ENCODE measurements at places on chromosomes 16 and 17. TPM values are rescaled to one million over a fixed set of nuclear protein-coding genes. Genes with fewer than 3 reads are reported as not detected.
A peak's percentile ranks its signal among the peaks of the same experiment; 100 is the strongest.

The TP53TG3C gene
- not detected for polyA plus RNA-seq

The CDH1 gene
- 22.1 TPM for polyA plus RNA-seq

GRCh38 chr17:46732754-46733398, 85.6 kb downstream of the WNT3 start:
- DNase-seq, result no peak

DNA sequence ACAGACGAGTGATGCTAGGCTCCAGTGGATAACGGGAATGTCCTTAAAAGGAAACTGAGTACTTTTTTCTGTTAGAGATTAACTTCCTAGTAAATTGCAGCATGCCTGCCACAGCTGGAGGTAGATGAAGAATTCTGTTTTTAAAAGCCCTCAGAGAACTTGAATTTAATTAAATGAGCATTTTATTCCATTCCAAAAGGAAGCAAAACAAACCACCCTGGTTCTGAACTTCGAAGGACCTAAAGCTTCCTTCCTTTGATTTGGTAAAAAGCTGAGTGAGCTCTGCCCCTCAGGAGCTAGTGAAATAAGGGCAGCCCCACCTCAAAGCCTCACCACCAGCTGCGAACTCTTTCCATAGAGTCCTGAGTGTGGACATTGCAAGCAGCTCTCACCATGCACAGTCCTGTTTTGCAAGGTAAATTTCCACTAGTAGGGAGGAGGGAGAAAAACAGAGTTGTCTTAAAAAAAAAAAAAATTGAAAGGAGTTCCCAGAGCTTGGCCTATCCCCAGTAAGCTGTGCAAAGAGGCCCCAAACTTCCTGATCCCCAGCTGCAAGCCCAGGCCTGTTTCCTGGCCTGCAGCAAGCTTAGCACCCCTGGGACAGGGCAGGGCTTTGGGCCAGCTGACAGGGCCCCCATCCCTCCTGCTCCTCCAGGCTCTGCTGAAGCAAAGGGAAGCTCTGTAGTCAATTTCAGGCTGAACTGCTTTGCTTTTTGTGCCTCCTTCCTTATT, 11.2 kb downstream of the CHD9NB start:
- DNase-seq, result peak; percentile 68

The SPATA22 gene
- not detected for polyA plus RNA-seq

GRCh38 chr16:4944333-4945281, 7.7 kb upstream of the PPL start:
- peak; percentile 93 for DNase-seq

- DNase-seq, result no peak
Measured at GRCh38 chr16:30399435-30400186, 4.4 kb downstream of the ZNF48 start.

The KRT39 gene
- 4.7 TPM for polyA plus RNA-seq

DNA sequence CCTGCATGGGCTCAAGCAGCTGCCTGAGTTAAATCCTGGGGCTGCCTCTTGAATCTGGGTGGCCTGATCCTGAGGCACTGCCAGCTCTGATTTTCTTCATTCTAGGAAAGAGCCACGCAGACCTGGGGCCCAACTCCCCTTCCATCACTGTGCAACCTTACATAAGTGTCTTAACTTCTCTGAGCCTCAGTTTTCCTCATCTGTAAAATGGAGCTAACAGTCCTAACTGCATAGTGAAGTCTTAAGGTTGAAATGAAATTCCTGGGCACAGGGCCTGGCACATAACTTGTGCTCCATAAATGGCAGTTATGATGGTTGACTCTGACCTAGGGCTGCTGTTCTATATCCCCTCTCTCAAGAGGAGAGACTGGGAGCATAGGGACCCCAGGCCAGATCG, 236.6 kb downstream of the GSG1L start:
- DNase-seq, result no peak

The UMOD gene
- not detected for polyA plus RNA-seq

DNA sequence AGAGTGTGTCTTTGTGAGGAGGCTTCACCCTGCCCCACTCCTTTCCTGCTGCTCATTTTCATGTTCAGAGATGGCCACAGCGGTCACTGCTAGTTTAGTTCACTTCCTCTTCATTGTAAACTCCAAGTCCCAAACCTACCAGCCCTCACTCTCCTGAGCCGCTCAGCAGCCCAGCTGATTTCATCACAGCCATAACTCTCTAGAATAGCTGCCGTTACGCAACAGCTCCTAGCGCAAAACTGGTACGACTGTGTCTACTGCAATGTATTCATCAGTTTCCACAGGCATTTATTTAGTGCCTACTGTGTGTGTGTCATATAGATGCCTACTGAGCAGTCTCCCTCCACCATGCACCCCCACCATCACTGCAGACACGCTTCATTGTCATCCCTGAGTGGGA, 233.5 kb upstream of the RPL38 start:
- peak; percentile 52 for DNase-seq

DNA sequence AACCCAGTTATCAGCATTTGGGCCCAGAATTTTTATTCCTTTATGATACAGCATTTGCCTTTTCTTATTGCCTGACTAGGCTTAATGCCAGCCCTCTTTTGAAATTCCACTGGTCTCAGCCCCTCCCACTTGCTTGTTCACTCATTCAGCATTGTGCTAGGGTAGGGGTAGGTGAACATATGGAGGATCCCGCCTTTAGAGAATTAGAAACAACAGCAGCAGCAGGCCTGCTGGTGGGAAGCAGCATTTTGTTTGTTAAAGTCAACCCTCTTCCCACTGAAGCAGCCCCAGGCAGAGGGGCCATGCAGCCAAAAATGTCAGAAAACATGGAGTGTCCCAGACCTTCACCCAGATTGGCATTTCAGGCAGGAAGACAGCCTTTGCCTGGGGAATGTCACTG, 1355.2 kb downstream of the CDH8 start:
- DNase-seq, result no peak

GRCh38 chr16:51002881-51003490, 148.1 kb downstream of the SALL1 start:
- DNase-seq, result no peak

The DLX4 gene
- polyA plus RNA-seq, result not detected

The ABCC12 gene
- 0.63 TPM for polyA plus RNA-seq

GRCh38 chr16:50326835-50327465, 41.8 kb downstream of the BRD7 start:
- no peak for DNase-seq

GRCh38 chr16:52727849-52728248, 180.9 kb upstream of the TOX3 start:
- no peak for DNase-seq

- no peak for DNase-seq
Measured at GRCh38 chr16:1877804-1878203, 5.8 kb upstream of the MEIOB start.

- no peak for DNase-seq
Measured at GRCh38 chr16:11762431-11762830, 19.8 kb upstream of the TXNDC11 start.

DNA sequence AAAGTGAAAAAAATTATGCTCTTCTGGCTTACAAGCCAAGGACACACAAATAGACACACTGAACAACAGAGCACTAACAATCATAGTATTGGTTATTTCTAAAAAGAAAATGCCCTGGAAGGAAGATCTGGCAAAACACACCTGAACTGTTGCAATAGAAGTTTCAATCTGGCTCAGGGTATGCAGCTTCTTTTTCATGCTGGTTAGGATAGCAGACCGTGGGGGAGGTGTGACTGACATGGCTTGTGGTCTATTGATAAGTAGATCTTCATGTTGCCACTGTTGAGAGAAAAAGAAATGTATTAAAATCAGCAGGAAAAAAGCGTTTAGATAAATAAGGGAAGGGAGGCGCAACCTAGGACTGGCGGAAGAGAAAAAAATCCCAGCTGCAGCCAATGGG, 26.5 kb upstream of the ARL6IP1 start:
- no peak for DNase-seq

GRCh38 chr16:88983771-88984687, 7.0 kb upstream of the CBFA2T3 start:
- DNase-seq, result no peak

DNA sequence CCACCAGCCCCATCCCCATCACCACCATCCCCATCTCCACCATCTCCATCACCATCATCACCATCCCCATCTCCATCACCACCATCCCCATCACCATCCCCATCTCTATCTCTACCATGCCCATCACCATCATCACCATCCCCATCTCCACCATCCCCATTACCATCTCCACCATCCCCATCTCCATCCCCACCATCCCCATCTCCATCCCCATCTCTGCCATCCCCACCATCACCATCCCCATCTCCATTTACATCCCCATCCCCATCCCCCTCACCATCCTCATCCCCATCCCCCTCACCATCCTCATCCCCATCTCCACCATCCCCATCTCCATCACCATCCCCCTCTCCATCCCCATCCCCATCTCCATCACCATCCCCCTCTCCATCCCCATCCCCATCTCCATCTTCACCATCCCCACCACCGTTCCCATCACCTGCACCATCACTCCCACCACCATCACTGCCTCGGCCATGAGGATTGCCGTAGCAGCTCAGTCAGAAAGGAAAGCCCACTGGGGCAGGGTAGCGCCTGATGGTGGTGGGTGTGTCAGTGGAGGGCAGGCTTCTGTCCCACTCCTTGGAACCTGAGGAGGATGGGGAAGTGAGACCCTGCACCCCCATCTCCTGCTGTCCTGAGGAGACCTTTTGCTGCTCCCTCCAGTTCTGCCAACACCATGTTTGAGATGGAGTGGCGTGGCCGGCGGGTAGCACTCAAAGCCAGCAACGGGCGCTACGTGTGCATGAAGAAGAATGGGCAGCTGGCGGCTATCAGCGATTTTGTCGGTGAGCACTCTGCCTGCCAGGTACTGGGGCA, 7.5 kb downstream of the FSCN2 start:
- DNase-seq, result no peak

All from muscle of back (tissue), 13 donors.